ENCODE measurements at places on chromosomes 3 and 15.

- DNase-seq: no peak
These were observed 316.7 kb downstream of the TLE3 start for GRCh38 chr15:69780981-69781380.

GRCh38 chr3:129598000-129598381 lies 8.5 kb downstream of the PLXND1 start:
- no peak for DNase-seq

DNA sequence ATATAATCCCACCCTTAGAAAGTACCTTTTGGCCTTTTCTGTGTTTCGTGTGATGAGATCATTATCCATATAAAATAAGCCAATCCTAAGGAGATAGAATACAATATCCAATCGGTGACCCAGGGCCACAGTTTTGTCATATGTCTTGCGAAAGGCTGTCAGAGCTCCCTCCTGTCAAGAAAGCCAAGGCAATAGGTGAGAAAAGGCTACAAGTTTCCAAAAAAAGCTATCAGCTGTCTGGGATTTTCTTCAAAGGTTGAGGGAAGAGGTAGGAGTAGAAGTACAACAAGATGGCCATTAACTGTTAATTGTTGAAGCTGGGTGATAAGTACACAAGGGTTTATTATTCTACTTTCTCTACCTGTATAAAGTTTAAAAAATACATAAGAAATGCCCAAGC lies 4.0 kb downstream of the PSMD6 start:
- no peak for DNase-seq

GRCh38 chr15:48671103-48672022 lies 25.9 kb upstream of the FBN1 start:
- no peak for DNase-seq

GRCh38 chr3:108124337-108125152 lies 33.7 kb upstream of the CD47 start:
- DNase-seq: no peak

DNA sequence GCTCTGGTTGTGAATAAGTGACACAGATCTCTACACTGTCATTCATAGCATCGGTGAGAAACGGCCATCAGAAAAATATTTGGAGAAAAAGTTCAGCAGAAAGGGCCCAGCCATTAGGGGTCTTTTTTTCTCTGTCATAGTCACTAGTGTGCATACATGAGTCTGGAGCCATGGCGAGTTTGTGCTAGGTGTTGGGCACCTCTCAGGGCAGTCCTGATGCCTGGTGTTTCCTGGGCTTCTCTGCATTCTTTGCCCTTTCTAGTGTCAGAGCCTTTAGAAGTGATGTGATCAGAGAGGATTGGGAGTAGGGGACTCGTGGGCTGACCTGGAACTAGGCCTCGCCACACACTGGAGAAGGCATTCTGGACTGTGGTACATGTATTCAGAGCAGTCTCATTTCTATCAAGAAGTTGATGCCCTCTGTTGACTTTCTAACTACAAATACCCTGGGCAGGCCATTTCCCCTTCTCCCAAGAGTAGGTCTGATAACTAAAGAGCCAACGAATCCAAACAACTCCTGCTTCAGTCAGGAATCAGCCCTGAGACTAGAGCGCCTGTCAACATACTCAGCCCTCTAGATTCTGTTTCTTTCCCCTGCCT lies 1.6 kb downstream of the KY start:
- no peak for DNase-seq

- DNase-seq: no peak
These were observed 284.7 kb upstream of the STT3B start for GRCh38 chr3:31247850-31248562.

DNA sequence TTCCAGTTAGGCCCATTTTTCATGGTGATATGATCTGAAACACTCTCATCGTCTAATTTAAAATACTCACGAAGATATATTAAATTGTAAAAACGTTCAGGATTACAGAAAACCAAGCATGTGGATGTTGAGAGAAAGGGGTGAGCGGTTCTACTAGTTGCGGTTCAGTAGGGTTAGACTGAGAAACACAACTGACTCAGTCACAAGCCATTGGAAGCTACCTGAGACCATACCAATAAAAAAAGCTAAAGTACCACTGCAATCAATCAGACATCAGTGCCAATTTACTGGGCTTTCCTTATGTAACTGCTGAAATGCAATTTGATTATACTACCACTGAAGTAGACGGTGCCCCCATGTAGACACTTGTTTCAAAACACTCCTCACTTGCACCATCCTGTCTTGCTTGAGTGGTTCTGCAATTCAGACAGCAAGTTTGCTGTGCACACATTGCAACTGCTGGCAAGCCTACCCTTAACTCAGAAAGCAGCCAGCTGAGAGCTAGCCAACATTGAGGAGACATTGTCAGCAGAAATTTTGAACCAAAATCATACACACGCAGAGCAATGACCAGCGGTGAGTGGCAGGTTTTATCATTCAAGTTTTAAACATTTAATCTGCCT lies 368.7 kb upstream of the ARHGEF26 start:
- no peak for DNase-seq

DNA sequence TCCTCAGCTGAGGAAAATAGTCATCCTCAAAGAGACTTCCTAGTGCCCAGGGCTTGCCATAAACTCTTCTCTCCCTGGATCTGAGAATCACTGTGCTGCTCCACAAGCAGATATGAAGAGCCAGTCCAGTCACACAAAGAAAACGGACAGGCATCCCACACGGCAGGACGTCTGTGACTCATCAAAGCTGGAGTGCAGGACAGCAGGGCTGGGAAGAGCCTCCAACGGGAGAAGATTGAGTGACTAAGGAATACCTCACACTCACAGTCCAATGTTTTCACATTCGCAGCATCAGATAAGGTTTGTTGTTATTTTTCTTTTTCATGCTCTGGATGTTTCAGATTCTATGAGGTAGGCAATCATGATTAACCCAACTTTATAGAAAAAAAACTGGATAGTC lies 57.8 kb downstream of the NEK10 start:
- no peak for DNase-seq

- DNase-seq: no peak
These were observed 656.3 kb upstream of the TGFBR2 start for GRCh38 chr3:29949940-29950616.

DNA sequence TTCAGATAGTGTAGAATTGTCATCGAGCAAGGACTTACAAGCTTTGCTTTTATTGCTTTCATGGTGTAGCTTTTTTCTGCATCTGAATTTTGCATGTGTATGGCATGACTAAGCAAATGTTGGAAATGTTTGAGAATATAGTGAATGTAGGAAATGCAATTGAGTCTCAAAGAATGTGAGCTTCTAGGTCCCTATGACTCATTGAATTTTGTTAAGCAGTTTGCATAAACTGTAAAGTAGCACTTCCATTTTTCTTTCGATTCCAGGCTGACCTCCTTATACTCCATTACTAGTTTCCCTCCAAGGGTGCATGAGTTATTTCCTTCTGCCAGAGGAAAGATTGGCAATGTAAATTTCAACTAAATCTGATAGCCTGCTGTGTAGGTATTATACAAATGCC lies 619.2 kb downstream of the DIPK2A start:
- DNase-seq: no peak

- no peak for DNase-seq
These were observed 1213.9 kb downstream of the OTOL1 start for GRCh38 chr3:162710332-162711112.

DNA sequence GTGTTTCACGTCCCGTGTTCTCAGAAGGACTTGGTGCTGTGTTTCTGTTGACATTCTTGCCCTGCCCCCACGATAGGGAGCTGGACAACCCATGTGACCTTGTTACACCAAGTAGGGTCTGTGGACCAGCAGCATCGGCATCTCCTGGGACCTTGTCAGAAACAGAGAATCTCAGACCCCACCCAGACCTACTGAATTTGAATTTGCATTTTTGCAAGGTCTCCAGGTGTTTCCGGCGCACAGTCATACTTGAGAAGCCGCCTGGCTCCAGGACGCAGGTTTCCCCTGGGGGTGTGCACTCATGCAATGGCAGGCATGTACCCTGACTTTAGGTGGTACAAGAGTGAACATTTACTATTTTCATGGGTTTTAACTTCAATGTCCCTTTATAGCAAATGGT lies 117.9 kb downstream of the TLE3 start:
- DNase-seq: no peak

GRCh38 chr3:155465664-155466063 lies 172.2 kb upstream of the STRIT1 start:
- DNase-seq: no peak

DNA sequence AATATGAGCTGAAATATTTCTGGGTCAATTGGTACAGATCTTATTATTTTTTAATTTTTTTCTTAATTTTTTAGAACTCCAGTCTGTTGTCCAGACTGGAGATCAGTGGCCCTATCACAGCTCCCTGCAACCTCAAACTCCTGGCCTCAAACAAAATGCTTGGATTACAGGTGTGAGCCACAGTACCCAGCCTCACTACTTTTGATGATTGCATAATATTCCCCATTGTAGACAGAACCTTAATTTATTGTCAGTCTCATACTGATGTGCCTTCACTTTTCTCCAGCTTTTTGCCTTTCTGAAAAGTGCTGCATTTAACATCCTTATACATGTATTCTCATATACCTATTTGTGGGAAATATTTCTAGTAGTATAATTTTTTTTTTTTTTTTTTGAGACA lies 144.9 kb downstream of the LIPC start:
- DNase-seq: no peak

DNA sequence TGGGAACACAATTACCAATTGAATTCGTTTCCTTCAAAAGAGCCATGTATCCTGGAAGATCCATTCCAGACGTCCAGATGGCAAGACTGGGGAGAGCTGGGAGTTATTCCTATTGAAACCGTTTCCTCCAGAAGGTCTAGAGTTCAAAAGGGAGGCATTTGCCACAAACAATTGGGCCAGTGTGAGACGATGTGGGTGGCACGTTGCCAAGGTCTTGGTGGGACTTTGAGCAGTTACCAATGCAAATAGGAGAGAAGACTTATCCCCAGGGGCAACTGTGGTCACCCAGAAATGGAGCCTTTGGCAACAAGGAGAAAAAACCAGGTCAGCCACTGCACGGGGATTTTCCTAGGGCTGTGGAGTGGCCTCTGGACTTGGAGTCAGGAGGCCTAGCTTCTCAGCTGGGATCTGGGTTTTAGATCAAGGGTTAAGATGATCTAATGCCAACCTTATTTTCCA lies 29.6 kb upstream of the TLE3 start:
- no peak for DNase-seq

DNA sequence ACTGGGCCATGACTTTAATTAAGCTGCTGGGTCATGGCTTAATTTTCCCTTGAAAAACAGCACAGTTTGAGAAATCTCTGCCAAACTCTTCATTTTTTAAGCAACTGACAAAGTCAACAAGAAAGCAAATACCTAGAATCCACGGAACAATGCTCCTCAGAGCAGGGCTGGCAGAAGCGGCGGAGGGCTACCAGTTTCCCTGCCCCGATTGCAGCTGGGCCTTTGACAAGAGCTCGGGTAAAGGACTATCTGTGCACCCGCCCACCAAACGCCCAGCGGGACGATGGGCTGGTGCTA lies 1.2 kb downstream of the GOLIM4 start:
- no peak for DNase-seq

- DNase-seq: no peak
These were observed 166.4 kb upstream of the TLE3 start for GRCh38 chr15:70264014-70264582.

- DNase-seq: no peak
These were observed 8.0 kb downstream of the CCDC14 start for GRCh38 chr3:123952844-123953520.

- DNase-seq: no peak
These were observed 24.3 kb upstream of the LSAMP start for GRCh38 chr3:116469546-116469945.

DNA sequence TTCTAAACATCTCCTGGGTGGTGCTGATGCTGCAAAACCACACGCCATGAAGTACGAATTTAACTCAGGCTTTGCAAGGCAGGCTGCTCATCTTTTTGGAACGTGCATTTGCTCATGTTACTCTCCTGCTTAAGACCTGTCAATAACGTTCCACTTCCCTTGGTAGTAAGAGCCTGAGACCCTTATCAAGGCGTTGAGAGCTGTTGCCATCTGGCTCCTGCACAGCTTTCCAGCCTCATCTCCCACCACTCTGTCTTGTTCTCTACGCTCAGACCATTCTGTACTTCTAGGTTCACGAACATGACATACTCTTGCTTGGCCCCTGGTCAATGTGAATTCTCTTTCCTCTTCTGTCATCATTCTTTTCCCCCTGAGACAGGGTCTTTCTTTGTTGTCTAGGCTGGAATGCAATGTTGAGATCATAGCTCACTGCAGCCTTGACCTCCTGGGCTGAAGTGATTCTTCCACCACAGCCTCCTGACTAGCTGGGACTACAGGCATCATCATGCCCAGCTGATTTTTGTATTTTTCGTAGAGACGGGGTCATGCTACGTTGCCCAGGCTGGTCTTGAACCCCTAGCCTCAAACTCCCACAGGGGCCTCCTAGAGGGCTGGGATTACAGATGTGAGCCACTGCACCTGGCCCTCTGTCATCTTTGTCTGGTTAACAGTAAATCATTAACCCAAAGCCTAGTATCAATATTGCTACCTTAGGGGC lies 202.8 kb downstream of the CADPS start:
- no peak for DNase-seq

DNA sequence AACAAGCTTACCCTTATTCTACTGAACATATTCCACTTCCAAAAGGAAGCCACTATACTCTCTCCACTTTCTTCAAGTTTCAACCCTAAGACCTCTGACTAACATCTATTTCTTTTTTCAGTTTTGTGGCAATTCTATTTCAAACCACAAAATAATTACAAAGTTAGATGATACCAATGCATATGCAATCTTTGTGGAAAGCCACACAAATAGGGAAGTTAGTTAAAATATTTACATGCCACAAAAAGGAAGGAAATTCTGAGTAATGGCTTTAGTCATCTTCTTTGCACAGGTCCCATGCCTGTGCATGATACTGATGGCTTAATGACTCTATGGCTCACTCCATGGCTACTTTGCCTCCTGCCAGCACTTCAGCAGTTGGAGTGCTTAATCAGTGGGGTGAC lies 57.0 kb upstream of the MCTP2 start:
- no peak for DNase-seq

DNA sequence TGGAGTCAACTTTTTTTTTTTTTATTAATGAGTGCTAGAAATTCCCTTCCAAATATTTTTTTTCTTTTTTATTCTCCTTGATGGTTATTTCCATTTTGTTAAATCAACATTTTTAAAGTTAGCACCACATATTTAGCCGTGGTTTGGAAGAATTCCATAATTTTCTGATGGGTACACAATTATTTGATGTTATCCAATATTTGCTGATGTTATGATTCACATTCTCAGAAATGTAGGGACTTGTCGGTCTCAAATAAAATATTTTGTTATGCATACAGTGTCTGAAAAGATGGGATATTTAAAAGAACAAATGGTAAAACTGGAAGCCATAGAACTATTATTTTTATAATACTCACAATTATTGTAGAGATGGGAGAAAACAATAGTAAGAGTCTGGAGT lies 911.5 kb upstream of the GBE1 start:
- no peak for DNase-seq
